ENCODE measurements at places on chromosomes 7 and 10.
A peak's percentile ranks its signal among the peaks of the same experiment; 100 is the strongest.

DNA sequence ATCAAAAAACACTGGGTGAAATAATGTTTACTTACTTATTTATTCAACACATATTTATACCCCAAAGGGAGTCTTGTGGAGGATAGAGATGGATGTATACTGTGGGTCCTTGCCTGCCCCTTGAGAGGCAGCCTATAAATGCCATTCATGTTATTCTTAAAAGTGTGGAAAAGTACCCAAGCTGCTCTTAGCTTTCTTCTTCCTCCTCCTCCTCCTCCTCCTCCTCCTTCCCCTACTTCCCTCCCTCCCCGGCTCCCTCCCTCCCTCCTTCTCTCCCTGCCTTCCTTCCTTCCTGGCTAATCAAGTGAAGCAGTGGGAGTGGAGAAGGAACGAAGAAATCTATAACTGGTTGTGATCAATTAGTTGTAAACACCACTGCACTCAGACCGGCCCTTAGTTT is 21.2 kb upstream of the IGF2BP3 start:
- DNase-seq, result no peak

DNA sequence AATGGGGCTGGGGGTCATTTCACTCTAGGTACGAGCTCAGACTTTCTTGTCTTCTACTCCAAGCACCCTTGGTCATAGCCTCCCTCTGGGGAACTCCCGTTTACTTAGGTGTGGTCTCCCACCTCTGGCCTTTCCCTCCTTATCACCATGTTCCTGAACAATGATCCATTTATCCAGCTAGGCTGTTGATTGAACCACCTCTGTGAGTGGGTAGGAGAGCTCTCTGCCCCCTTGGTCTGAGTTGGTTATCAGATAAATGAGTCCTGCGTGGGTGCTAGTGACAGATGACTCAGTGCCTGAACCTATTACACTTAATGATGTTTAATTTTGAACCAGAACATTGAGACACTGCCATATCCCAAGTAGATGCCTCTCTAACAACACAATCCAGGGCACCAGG is 9.4 kb downstream of the BLNK start:
- peak; percentile 43 for DNase-seq

GRCh38 chr10:99529591-99530107 is 3.1 kb upstream of the NKX2-3 start:
- no peak for DNase-seq

DNA sequence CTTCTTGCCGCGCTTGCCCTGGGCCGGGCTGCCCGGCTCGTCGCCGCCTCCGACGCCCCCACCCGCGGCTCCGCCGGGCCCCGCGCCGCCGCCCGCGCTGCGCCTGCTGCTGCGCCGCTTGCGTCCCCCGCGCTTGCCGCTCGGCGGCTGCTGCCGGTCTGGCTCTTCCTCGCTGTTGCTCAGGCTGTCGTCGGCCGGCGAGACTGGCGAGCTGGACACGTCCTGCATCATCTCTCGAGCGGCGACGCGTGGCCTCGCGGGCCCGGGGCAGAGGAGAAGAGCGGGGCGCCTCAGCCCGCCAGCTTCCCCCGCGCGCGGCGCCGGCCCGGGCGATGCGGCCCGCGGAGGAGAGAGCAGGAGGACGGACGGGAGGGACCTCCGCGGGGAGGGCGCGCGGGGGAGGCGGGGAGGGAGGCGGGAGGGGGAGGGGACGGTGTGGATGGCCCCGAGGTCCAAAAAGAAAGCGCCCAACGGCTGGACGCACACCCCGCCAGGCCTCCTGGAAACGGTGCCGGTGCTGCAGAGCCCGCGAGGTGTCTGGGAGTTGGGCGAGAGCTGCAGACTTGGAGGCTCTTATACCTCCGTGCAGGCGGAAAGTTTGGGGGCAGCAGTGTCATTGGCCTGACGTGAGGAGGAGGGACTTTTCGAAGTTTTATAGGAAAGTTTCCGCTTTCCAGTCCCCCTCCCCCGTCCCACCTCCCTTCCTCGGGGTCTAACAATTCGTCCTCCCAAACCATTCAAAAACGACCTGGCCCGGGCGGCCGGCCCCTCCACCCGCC is at the start of gene TWIST1:
Gene TWIST1 (minus strand): TSS at position 546 of the 779 bp plus-strand sequence. CDS start 315 bp downstream, at position 231.
- peak; percentile 23 for DNase-seq

DNA sequence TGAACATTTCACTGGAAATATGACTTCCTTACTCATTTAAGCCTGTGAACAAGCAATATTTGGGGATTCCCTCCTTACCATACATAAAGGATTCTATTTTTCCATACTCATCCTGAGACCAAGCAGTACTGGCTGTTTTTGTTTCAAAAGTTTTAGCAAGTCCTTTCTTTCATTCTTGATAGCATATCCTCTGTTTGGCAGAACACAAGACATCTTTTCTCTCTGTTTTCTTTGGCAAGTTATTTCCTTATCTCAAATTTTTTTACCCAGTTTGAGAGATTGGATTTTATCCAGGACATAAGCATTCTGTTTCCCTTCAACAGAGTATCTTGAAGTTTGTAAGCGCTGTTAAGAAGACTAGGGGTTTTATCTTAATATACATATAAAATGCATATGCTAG is 3.0 kb upstream of the WASL start:
- no peak for DNase-seq

GRCh38 chr7:26900251-26900650 is 35.9 kb upstream of the SKAP2 start:
- no peak for DNase-seq

GRCh38 chr7:139618482-139619366 is 95.2 kb downstream of the CLEC2L start:
- DNase-seq, result peak; percentile 37
